ENCODE measurements at places on chromosomes 6 and 20.

- DNase-seq: no peak
Measured at GRCh38 chr6:7797386-7797785, 71.5 kb downstream of the BMP6 start.

GRCh38 chr20:42093041-42093440 is 474.9 kb upstream of the CHD6 start:
- DNase-seq: no peak

DNA sequence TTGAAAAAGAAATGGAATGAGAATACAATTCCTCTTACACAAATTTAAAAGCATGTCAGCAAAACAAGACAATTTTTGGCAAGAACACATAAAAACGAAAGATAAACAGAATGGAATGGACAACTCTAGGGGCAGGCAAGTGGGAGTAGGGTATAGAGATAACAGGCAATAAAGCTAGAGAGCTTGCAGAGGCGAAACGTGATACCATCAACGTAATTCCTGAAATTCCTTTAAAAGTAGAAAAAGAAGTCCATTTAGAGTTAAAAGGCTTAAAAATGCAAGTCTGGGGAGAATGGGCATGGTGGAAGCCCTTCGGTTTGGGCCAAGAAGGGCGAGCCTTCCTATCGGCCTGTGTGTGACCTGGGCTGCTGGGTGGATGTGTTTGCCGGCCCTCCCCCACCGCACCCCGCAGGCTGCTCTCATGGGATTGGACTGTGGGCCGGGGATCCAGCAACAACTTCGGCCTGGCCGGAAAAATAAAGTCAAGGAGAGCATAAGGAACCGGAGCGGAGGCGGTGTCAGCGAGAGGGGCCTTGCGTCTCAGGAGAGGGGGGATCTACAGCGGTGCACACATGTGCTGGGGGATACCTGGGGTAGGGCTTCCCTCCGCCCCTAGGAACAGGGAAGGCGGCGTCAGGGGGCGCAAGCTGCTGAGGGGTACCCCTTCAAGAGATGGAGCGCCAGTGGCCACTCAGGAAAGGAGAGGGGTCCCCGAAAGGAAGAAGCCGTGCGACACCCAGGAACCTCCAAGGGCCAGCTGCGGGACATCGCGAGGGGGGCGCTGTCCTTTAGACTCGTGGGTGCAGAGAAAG is 4.1 kb downstream of the TMEM239 start:
- no peak for DNase-seq

DNA sequence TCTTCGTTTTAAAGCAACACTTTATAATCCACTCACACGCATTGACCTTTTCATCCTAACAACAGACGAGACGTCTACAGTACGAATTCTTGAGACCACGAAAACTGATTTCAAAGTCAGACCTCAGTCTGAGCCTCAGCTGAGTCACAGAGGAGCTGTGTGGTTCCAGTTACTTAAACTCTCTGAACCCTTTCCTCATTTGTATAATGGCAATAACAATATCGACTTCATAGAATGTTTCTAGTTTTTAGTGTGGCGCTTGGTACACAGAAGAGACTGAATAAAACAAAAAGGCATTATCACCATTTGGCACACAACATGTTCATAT is 236.9 kb downstream of the ATXN1 start:
- DNase-seq: no peak

DNA sequence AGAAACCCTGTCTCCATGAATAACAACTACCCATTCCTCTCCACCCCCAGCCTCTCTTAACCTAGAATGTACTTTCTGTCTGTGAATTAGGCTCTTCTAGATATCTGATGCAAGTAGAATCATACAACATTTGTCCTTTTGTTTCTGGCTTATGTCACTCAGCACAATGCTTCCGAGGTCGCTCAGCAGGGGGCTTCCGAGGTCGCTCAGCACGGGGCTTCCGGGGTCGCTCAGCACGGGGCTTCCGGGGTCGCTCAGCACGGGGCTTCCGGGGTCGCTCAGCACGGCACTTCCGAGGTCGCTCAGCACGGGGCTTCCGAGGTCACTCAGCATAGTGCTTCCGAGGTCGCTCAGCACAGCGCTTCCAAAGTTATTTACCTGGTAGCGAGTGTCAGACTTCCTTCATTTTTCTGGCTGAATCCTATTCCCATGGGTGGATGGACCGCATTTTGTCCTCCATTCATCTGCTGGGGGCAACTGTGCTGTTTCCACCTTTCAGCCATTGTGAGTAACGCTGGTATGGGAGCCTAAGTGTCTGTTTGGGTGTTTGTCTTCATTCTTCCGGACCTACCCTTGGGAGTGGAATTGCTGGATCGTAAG is 31.0 kb upstream of the BHLHE23 start:
- DNase-seq: no peak

- no peak for DNase-seq
Measured at GRCh38 chr20:7765221-7765620, 175.0 kb downstream of the HAO1 start.

- no peak for DNase-seq
Measured at GRCh38 chr6:121653624-121654008, 218.2 kb downstream of the GJA1 start.

DNA sequence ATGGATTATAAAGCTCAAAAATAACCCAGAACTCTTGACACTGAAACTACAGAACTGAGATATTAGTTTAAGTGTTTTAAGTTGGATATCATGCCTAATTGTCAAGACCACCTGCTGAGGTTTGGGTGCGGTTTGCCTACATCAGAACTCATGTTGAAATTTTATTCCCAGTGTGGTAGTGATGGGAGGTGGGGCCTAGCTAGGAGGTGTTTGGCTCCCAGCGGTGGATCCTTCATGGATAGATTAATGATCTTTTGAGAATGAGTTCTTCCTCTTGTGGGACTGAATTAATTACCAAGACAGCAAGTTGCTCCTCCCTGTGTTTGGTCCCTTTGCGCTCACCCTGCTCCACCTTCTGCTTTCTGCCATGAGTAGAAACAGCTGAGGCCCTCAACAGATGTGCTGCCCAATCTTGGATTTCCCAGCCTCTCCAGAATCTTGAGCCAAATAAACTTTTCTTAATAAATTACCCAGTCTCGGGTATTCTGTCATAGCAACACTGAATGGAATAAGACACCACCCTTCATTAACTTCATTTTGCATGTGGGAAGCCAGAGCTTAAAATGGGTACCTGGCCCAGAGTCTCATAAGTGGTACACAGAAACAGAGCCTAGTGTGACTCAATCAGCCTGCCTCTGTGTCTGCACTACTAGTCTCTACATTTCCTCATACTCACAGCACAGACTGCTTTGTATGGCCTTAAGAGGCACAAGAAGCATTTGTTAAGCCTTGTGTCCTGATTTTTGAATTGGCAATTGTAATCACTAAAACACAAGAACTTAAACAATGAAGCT is 158.4 kb downstream of the IBTK start:
- DNase-seq: no peak

DNA sequence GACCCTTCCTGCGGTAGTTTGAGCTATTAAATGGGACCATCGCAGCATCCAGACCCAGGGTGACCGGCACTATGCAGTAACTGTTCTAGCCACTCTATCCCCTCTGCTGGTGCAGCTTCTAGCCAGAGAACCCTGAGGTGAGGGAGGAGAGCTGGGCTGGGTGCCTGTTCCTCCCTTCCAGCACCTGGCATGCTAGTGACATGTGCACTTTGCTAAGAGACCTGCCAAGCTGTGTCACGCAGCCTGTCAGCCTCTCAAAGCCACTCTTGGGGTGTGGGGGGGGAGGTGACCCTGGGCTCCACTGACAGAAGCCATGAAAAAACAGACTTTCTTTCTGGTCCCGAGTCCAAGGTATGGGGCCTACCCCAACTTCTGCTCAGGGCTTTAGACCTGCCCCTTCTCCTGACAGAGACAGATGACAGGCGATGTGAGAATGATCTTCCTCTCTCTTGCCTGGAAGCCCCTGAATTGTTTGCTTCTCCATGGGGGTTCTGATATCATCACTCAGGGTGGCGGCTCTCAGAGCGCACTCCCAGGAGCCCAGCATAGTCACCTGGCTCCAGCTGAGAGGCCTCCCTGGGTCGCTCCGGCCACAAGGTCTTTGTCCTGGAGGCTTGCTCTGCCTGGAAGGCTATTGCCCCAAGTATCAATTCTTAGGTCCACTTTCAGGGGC is 47.2 kb upstream of the MLN start:
- no peak for DNase-seq

DNA sequence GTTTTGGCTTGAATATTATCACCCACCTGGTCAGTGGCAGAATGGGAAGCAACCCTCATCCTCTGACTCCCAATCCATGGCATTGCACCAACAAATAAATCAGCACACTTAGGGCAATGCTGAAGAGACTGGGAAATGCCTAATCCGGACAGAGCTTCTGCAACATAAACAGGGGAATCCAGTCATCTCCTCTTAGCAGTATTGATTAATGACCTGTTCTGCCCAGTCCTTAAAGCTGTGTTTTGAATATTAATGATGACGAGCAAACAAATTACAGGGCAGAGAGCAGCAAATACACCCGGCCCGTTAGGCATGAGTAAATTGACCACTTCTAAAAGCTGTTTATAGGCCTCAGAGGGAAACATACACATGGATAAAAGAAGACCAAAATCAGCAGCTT is 77.0 kb upstream of the B3GAT2 start:
- no peak for DNase-seq

DNA sequence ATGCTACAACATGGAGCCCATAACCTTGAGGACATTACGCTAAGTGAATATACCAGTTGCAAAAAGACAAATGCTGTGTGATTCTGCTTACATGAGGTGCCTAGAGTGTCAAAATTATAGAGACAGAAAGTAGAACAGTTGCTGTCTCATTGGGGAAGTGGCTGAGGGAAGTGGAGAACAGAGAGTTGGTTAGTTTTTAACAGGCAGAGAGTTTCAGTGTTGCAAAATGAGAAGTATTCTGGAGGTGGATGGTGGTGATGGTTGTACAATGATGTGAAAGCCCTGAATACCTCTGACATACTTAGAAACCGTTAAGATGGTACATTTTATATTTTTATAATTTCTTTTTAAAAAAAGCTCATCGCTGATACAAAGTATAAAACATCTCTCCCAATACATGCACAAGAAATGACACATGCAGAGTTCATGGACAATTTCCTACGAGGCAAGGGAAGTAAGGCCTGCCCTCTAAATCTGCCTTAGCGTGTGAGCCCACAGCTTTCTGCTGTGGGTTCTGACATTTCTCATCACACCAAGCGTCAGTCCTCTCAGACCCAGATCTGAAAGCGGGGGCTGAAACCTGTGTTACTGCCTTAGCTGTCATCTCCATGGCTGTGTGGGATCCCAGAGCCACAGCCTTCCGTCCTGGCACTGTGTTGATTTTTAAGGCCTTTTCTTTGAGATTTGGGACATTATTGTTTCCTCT is 126.0 kb downstream of the RNASET2 start:
- DNase-seq: no peak

GRCh38 chr6:133198725-133199124 is 42.4 kb upstream of the EYA4 start:
- no peak for DNase-seq

DNA sequence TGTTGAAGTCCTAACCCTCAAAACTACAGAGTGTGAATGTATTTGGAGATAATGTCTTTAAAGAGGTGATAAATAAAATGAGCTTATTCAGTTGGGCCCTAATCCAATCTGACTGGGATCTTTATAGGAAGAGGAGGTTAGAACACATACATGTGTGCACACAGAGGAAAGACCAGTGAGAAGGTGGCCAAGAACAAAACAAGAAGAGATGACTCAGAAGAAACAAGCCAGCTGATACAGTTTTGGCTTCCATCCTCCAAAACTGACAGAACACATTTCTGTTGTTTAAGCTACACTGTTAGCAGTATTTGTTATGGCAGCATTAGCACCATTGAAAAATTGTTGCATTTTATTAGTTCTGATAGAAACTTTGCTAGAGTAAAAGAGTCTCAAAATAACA is 609.3 kb upstream of the IMPG1 start:
- DNase-seq: no peak

DNA sequence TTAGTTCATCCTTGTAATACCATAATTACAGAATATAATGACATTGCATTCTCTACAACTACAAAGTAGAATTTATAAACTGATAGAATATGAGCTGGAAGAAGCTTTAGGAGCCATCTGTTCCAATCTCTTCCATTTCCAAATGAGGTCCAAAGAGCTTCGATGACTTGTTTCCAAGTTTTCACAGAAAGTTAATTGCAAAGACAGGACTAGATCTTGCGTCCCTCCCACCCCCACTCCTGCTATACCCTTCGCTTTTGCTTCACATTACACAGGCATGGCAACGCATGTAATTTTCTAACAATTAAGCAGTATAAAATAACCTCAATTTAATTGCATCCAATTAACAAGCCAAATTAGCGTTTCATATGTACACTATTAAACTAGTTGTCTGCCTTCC is 7.0 kb downstream of the HIVEP2 start:
- DNase-seq: no peak

- no peak for DNase-seq
Measured at GRCh38 chr6:108068618-108069017, 5.9 kb downstream of the OSTM1 start.

GRCh38 chr6:106318061-106318460 is 7.5 kb downstream of the ATG5 start:
- DNase-seq: no peak

GRCh38 chr6:79028641-79029314 is 49.3 kb downstream of the PHIP start:
- DNase-seq: no peak

DNA sequence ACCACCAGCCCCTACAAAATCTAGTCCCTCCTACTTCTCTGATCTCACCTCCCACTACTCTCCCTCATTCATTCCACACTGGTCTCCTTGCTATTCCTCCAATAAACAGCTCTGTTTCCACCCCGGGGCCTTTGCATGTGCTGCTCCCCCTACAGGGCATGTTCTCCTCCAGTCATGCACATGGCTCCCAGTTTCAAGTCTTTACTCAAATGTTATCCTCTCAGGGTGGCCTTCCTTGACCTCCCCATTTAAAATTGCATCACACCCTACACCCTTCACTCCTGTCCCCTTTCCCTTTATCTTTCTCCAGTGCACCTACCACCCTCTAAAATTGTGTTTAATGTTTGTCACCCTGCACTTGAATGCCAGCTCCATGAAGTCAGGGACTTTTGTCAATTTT is 174.5 kb downstream of the MRPL14 start:
- DNase-seq: no peak

DNA sequence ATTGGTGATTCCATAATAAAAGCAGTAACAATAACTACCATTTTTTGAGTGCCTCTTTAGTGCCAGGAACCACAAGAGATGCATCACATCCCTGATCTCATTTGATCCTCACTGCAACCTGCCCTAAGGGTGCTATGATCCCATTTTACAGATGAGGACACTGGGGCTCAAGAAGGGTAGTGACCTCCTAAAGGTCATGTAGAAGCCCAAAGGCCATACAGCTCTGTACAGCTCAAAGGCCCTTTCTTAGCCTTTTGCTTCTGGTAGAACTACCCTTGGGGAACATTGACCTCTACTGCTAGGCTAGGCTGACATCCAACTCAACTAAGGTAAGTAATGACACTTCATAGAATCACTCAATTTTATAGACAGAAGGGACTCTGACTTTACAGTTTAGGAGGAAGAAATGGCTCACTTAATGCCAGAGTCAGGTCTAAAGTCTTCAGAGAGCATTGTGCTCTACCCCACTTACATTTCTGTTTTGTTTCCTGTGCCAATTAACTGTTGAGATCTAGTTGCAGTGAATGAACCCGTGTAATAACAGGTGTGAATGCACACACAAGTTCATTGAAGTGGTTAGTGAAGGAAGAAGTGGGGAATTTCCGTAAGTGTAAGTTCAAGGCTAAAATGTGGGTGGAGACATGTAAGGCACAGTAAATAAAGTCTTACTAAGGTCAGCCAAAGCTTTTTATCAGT is 10.7 kb downstream of the SLC9A8 start:
- no peak for DNase-seq

GRCh38 chr6:119390247-119390793 is 40.8 kb upstream of the MAN1A1 start:
- no peak for DNase-seq

Measured in occipital lobe (tissue), 3 donors.